Upper lobe of right lung (tissue), 1 donor: ENCODE measurements at places on chromosomes 11 and 22. TPM values are rescaled to one million over a fixed set of nuclear protein-coding genes. Genes with fewer than 3 reads are reported as not detected.

The GNAZ gene
- total RNA-seq, result 3.0 TPM

The CHRM1 gene
- total RNA-seq, result 4.7 TPM

The NXPE1 gene
- not detected for total RNA-seq

The MUC15 gene
- 10.5 TPM for total RNA-seq

The ZC3H12C gene
- 14.8 TPM for total RNA-seq

The CATSPER1 gene
- 3.4 TPM for total RNA-seq

The THAP7 gene
- 22.0 TPM for total RNA-seq

- H3K4me1 ChIP-seq, result no peaks in the 10 kb centered on the region
- no peak overlapping the region for H3K27ac ChIP-seq
- no peaks in the 10 kb centered on the region for H3K27me3 ChIP-seq
These were observed 1.9 kb downstream of the OR52K1 start for GRCh38 chr11:4484310-4484709.

GRCh38 chr11:103651341-103651998 lies 385.0 kb upstream of the DDI1 start:
- no peaks in the 10 kb centered on the region for H3K4me1 ChIP-seq
- no peak overlapping the region for H3K4me3 ChIP-seq
- H3K36me3 ChIP-seq, result no peaks in the 10 kb centered on the region
- no peaks in the 10 kb centered on the region for H3K27me3 ChIP-seq

DNA sequence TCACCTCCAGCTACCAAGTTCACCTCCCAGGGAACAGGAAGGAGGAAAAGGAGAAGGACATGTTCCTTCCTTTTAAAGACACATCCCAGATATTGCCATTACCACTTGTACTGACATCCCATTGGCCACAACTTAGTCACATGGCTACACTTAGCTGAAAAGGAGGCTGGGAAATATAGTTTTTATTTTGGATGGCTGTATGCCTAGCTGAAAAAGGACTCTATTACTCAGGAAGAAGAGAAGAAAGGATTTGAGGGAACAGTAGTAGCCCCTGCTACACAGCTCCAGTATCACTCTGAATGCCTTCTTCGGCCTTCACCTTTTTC lies 2.1 kb upstream of the APOA5 start:
- DNase-seq, result no peak
- H3K27me3 ChIP-seq, result no peaks in the 10 kb centered on the region
- no peaks in the 10 kb centered on the region for H3K36me3 ChIP-seq
- H3K27ac ChIP-seq, result no peak overlapping the region

DNA sequence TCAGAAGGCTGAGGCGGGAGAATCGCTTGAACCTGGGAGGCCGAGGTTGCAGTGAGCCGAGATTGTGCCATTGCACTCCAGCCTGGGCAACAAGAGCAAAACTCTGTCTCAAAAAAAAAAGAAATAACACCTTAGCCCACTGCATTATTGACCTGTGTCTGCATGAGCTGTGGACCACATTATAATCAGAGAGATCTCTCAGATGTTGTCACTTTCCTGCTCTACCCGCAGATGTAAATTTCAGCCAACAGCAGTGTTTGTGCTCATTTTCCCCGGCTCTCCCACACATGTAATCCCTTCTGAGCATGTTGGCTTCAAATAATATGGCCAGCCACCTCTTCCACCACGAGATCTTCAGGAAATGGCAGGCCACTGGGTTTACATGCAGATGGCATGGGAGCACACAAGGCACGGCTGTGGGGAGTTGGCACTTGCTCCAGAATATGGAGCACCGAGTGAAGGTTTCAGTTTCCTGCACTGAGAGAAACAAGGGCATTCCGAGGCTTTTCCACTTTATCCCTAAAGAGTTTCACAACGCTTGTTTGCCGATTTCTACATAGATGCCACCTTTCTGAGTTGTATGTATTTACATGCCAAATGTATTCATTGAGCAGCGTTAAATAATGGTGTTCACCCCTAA lies 19.7 kb downstream of the CDPF1 start:
- no peaks in the 10 kb centered on the region for H3K27me3 ChIP-seq
- no peak for DNase-seq
- H3K4me1 ChIP-seq, result no peaks in the 10 kb centered on the region
- no peak overlapping the region for H3K27ac ChIP-seq
- H3K36me3 ChIP-seq, result peaks cover 18% of the 10 kb centered on the region

DNA sequence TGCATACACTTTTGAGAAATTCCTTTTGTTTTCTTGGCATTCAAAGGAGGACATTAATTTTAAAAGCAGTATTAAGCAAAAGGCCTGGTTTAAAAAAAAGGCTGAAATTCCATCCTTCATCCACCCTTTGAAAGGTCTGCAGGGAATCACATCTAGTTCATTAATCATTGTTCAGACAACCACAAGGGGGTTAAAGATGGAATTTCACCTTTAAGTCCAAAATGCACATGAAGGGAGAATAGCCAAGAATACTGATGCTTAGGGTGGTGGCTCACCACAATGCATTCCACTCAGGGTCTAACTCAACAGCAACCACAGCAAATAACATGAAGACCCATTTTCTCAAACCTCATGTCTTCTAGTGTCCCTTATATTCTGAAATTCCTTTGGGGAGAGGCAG lies 256.9 kb downstream of the CADM1 start:
- no peak overlapping the region for H3K4me3 ChIP-seq
- DNase-seq, result no peak
- no peak overlapping the region for H3K27ac ChIP-seq
- H3K27me3 ChIP-seq, result no peaks in the 10 kb centered on the region
- H3K4me1 ChIP-seq, result no peaks in the 10 kb centered on the region

- H3K36me3 ChIP-seq, result no peaks in the 10 kb centered on the region
- no peak for DNase-seq
- H3K27me3 ChIP-seq, result no peaks in the 10 kb centered on the region
- peaks cover 44% of the 10 kb centered on the region for H3K4me1 ChIP-seq
- no peak overlapping the region for H3K4me3 ChIP-seq
These were observed 37.6 kb downstream of the ZNRF3 start for GRCh38 chr22:28920757-28921584.

DNA sequence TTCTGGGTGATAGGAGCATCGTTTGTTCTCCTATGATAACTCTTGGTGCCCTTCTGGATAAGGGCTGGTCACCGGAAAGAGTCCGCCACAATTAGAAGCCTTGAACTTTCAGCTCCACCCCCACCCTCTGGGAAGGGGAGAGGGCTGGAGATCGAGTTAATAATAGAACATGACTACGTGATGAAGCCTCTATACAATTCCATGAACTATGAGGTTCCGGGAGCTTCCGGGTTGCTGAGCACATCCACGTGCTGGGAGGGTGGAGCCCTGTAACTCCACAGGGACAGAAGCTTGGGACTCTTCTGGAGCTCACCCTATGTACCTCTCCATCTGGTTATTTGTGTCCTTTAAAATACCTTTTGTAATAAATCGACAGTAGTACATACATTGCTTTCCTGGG lies 40.3 kb downstream of the ARHGAP42 start:
- DNase-seq, result no peak
- no peaks in the 10 kb centered on the region for H3K27me3 ChIP-seq
- no peaks in the 10 kb centered on the region for H3K4me1 ChIP-seq
- H3K4me3 ChIP-seq, result no peak overlapping the region
- no peaks in the 10 kb centered on the region for H3K36me3 ChIP-seq

GRCh38 chr11:122706291-122707088 lies 51.0 kb downstream of the UBASH3B start:
- no peak for DNase-seq
- H3K4me3 ChIP-seq, result no peak overlapping the region
- H3K4me1 ChIP-seq, result no peaks in the 10 kb centered on the region
- H3K27ac ChIP-seq, result no peak overlapping the region
- no peaks in the 10 kb centered on the region for H3K36me3 ChIP-seq

- no peaks in the 10 kb centered on the region for H3K4me1 ChIP-seq
- no peaks in the 10 kb centered on the region for H3K27me3 ChIP-seq
- no peak overlapping the region for H3K4me3 ChIP-seq
- H3K27ac ChIP-seq, result no peak overlapping the region
- no peak for DNase-seq
These were observed 3.8 kb downstream of the CSDC2 start for GRCh38 chr22:41564563-41564962.

GRCh38 chr11:9716275-9717039 lies 52.6 kb downstream of the SWAP70 start:
- H3K4me1 ChIP-seq, result peaks cover 23% of the 10 kb centered on the region
- H3K27ac ChIP-seq, result no peak overlapping the region
- no peak for DNase-seq
- H3K36me3 ChIP-seq, result peaks cover 7% of the 10 kb centered on the region

DNA sequence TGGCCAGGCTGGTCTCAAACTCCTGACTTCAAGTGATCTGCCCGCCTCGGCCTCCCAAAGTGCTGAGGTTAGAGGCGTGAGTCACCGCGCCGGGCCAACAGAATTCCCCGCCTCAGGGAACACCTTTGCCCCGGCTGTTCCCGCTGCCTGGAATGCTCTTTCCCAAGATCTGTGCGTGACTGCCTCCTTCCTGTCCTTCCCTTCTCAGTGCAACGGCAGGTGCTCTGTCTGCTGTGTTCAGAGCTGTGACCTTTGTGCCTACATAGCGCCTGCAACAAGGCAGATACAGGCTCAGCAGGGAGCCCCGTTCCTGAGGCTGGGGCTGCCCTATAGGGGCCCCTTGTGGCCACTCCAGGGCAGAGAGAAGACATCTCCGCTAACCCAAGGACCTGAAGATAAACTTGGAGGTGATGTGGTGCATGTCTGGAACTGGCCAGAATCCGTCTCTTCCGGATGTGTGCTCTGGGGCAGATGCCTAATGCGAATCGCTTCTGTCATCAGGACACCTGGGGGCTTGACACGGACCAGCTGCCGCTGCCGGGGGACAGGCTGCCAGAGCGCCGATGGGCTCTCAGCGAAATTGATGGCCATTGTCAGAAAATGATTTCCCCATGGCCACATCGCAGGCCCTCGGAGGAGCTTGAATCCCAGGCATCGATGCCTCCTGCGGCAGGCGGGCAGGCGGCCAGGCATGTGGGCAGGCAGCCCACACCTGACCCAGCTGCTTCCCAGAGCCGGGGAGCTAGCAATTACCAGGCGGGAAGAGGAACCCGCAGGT lies 43.5 kb upstream of the TCF20 start:
- no peaks in the 10 kb centered on the region for H3K27me3 ChIP-seq
- no peak overlapping the region for H3K4me3 ChIP-seq
- H3K27ac ChIP-seq, result no peak overlapping the region
- H3K36me3 ChIP-seq, result no peaks in the 10 kb centered on the region

- H3K36me3 ChIP-seq, result no peaks in the 10 kb centered on the region
- no peak overlapping the region for H3K27ac ChIP-seq
- H3K4me3 ChIP-seq, result no peak overlapping the region
- DNase-seq, result peak; percentile 64
These were observed 19.2 kb downstream of the PIM3 start for GRCh38 chr22:49979587-49980264.

GRCh38 chr11:126919147-126919823 lies 81.3 kb downstream of the KIRREL3 start:
- H3K27me3 ChIP-seq, result no peaks in the 10 kb centered on the region
- no peaks in the 10 kb centered on the region for H3K4me1 ChIP-seq
- no peak for DNase-seq
- no peaks in the 10 kb centered on the region for H3K36me3 ChIP-seq

- no peaks in the 10 kb centered on the region for H3K4me1 ChIP-seq
- H3K36me3 ChIP-seq, result no peaks in the 10 kb centered on the region
- H3K27ac ChIP-seq, result no peak overlapping the region
- H3K27me3 ChIP-seq, result no peaks in the 10 kb centered on the region
- H3K4me3 ChIP-seq, result no peak overlapping the region
These were observed 6.7 kb downstream of the GLYATL2 start for GRCh38 chr11:58837707-58838388.

DNA sequence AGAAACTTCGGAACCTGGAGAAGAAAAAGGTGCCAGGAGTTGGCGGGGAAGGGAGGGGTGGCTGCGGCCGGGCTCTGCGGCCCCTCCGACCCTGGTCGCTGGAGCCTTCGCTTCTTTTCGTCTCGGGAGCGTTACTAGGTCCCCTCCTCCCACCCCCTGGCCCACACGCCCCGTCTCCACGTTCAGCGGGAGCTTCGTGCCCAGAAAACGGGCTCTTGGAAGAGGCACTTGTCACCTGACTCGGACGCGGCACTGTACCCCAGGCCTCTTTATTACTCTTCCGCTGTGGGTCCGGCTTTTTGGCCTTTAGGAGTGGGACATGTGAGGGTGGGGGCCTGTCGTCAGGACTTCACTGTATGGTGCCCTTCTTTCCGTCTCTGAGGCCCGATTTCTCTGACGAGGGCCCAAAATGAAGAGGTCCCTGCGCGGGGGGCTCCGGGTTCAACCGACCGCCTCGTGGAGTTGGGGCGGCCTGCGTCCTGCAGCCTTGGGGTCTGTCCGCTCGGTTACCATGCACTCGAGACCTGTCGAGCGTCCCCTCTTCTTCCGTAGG lies 1.2 kb downstream of the CAPRIN1 start:
- peak overlapping the region; percentile 98 for H3K4me3 ChIP-seq
- peak; percentile 70 for DNase-seq
- H3K27ac ChIP-seq, result peak overlapping the region; percentile 90
- peaks cover 42% of the 10 kb centered on the region for H3K4me1 ChIP-seq
- peaks cover 18% of the 10 kb centered on the region for H3K36me3 ChIP-seq

DNA sequence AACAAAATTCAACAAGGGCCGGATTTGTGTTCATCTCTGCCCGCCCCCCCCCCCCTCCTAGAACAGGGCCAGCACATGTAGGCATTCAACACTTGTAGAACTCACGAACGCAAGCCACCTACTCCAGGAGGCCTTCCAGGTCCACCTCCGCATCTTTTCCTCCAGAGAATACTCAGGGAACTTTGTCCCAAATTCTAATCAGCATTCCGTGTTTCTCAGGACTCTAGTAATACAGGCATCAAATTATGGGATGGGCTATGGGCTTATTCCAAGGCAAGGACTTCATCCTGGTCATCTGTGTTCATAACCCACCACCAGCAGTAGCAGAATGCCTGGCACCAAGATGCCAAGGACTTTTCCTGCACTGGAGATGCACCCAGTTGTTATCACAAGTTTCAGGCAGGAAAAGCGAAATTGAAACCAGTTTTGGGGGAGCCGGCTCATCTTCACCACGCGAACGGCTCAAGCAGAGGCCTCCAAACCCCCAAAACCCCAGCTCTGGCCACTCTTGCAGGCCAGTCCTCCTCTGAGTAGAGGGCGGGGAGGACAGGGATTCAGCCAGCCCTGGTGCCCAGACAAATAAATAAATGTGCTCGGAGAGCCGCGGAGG lies 462 bp downstream of the UBE2L6 start:
- no peak for DNase-seq
- H3K27ac ChIP-seq, result peak overlapping the region; percentile 89
- no peaks in the 10 kb centered on the region for H3K36me3 ChIP-seq
- no peaks in the 10 kb centered on the region for H3K27me3 ChIP-seq

- DNase-seq, result no peak
- no peak overlapping the region for H3K27ac ChIP-seq
- no peak overlapping the region for H3K4me3 ChIP-seq
- H3K4me1 ChIP-seq, result peaks cover under 1% of the 10 kb centered on the region
These were observed 45.0 kb upstream of the NNMT start for GRCh38 chr11:114250993-114251814.

GRCh38 chr11:86244063-86244521 lies 461 bp upstream of the EED start:
- H3K36me3 ChIP-seq, result no peaks in the 10 kb centered on the region
- DNase-seq, result peak; percentile 92
- peaks cover 4% of the 10 kb centered on the region for H3K27me3 ChIP-seq
- peaks cover 24% of the 10 kb centered on the region for H3K4me1 ChIP-seq
- H3K27ac ChIP-seq, result peak overlapping the region; percentile 97
- H3K4me3 ChIP-seq, result peak overlapping the region; percentile 79

GRCh38 chr22:32951807-32952153 lies 106.4 kb downstream of the SYN3 start:
- peaks cover 32% of the 10 kb centered on the region for H3K4me1 ChIP-seq
- H3K27ac ChIP-seq, result peak overlapping the region; percentile 51
- H3K36me3 ChIP-seq, result no peaks in the 10 kb centered on the region
- H3K27me3 ChIP-seq, result no peaks in the 10 kb centered on the region
